ENCODE measurements at places on chromosomes 7 and 10. TPM values are rescaled to one million over a fixed set of nuclear protein-coding genes. Genes with fewer than 3 reads are reported as not detected.

DNA sequence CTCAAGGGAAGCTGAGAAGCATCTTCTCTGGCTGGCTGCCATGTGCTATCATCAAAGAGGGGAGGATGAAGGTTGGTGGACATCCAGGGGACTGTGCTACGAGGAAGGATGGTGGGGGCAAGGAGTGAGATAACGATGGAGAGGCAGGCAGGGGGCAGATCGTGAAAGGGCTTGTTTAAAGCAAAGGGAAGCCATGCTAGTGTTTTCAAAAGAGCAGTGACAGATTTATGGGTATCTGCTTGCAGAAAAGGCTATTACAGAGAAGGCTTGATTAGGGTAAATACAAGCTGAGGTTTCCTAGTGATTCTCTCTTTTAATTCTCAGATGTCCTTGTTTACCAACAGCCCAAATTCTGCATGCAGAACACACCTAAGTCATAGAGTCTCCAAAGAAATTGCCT lies 88.9 kb upstream of the MKX start:
- H3K4me1 ChIP-seq: no peaks in the 10 kb centered on the region
- H3K27ac ChIP-seq: no peak overlapping the region
- H3K4me3 ChIP-seq: no peak overlapping the region
- DNase-seq: no peak
- peaks cover 12% of the 10 kb centered on the region for H3K27me3 ChIP-seq

DNA sequence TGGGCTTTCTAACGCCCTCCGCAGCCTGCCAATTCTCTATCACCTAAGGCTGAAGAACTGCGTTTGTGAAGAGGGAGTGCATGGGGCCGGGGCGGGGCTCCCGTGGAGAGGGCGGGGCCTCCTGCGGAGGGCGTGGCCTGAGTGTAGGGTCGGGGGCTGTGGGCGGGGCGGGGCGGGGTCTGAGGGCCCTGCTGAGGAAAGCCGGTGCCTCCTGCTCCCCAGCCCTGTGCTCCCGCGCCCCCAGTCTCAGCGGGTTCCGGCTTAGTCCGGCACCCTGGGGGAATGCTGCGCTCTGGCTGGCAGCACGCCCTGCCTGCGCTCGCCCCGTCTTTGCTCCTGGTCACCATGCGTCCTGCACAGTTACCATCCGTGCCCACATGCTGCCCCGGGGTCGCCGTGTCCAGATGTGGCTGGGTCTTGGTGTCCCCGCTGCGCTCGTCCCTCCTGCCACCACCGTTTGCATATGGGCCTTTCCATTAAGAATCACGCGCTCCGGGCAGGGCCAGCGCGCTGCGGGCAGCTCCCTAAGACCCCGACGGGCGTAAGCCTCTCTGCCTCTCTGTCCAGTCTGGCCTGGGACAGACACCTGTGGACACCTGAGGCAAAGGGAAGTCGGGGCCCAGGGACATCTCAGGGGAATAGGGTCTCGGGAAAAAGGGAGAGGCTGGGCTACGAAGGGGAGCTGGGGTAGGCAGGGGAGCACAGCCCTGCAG lies 144.0 kb upstream of the RET start:
- DNase-seq: peak; percentile 55
- H3K27me3 ChIP-seq: peaks cover 20% of the 10 kb centered on the region
- no peak overlapping the region for H3K4me3 ChIP-seq
- H3K4me1 ChIP-seq: no peaks in the 10 kb centered on the region
- H3K36me3 ChIP-seq: no peaks in the 10 kb centered on the region

GRCh38 chr7:96089511-96089910 lies 232.4 kb downstream of the SLC25A13 start:
- no peaks in the 10 kb centered on the region for H3K27me3 ChIP-seq
- DNase-seq: no peak
- no peak overlapping the region for H3K4me3 ChIP-seq
- H3K4me1 ChIP-seq: peaks cover 15% of the 10 kb centered on the region
- H3K36me3 ChIP-seq: no peaks in the 10 kb centered on the region

DNA sequence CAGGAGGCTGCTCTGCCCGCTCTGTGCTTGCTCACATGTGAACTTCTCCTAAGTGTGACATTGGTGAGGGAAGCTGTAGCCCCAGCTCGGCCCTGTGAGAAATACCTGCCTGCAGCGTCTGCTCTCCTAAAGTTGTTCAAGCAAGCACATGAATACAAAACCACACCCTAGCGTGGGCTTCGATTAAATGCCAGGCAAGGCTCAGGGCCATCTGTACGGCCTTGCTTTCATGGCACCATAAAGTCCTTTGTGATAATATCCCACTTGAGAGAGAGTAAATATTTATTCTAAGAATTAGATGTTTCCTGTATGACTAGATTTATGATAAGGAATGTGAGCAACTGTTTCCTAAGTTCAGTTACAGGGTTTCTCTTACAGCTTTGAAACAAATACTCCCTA lies 262.8 kb upstream of the KLF14 start:
- peaks cover 46% of the 10 kb centered on the region for H3K4me1 ChIP-seq
- no peaks in the 10 kb centered on the region for H3K36me3 ChIP-seq
- no peak for DNase-seq

- H3K4me1 ChIP-seq: no peaks in the 10 kb centered on the region
- peak; percentile 11 for DNase-seq
These were observed 175.4 kb upstream of the RNF32 start for GRCh38 chr7:156465186-156465585.

Gene BHLHA15
- total RNA-seq: not detected

Gene SPDYE8
- total RNA-seq: not detected

- H3K4me1 ChIP-seq: peaks cover 71% of the 10 kb centered on the region
- no peaks in the 10 kb centered on the region for H3K27me3 ChIP-seq
- peak overlapping the region; percentile 81 for H3K27ac ChIP-seq
- DNase-seq: no peak
- H3K4me3 ChIP-seq: no peak overlapping the region
These were observed 128.3 kb downstream of the PRPF18 start for GRCh38 chr10:13715100-13715499.

- H3K36me3 ChIP-seq: no peaks in the 10 kb centered on the region
- DNase-seq: no peak
- H3K4me3 ChIP-seq: no peak overlapping the region
- no peaks in the 10 kb centered on the region for H3K27me3 ChIP-seq
- H3K27ac ChIP-seq: no peak overlapping the region
These were observed 64.4 kb upstream of the SFMBT2 start for GRCh38 chr10:7475046-7475911.

Gene SPDYE9
- total RNA-seq: not detected

DNA sequence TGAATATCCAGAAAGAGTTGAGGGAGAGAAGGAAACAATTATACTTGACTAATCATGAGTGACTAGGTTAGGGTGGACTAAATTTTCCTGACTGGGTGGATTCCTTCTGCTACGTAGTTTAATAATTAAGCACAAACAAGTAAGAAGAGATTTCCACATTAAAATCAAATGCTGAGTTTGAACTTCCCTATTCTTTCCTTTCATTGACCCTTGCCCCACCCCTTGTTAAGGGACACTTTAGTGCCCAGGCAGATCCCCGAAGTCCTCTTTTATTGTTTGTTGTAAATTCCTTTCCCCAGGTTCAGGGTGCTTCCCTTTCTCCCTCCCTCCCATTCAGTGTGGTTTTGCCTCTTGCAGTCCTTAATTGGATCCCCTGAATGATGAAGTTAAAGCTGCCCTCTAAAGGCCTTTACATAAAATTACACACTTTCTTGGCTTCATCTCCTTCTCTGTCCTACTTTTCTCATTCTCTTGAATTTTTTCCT lies 8.8 kb upstream of the SPAM1 start:
- H3K27me3 ChIP-seq: no peaks in the 10 kb centered on the region
- no peaks in the 10 kb centered on the region for H3K36me3 ChIP-seq
- DNase-seq: no peak
- H3K4me3 ChIP-seq: no peak overlapping the region
- H3K27ac ChIP-seq: no peak overlapping the region

DNA sequence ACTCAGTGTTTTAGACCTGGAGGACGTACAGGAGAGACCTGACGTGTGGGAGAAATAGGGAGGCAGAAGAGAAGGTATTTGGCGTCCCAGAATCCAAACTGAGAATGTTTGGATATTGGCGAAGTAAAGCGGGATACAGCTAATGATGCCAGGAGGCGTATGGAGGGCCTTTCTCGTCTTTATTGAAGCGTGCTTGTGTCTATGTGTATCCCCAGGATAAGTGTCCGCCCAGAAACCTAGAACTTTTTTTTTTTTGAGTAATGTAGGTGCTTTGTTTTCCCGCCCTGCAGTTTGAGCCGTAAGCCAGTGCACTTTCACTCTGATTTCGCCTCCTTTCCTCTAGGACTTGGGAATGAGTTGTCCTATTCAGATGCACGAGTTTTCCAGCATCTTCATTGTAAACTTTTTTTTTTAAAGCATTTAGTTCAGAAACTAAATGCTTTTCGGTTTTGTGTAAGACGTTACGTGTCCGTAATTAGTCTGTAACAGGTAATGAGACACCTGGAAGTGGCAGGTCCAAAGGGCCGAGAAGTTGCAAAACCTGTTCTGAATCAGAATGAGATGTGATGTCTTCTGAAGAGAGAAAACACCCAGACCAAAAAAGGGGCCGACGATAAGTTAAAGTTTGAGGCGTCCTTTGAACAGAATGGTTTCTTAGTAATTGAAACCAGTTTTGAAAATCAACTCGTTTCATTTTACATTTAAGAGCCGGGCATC lies 746 bp downstream of the ARL5B start:
- H3K4me1 ChIP-seq: peaks cover 12% of the 10 kb centered on the region
- DNase-seq: peak; percentile 49
- no peaks in the 10 kb centered on the region for H3K27me3 ChIP-seq
- H3K27ac ChIP-seq: peak overlapping the region; percentile 97
- H3K36me3 ChIP-seq: no peaks in the 10 kb centered on the region

DNA sequence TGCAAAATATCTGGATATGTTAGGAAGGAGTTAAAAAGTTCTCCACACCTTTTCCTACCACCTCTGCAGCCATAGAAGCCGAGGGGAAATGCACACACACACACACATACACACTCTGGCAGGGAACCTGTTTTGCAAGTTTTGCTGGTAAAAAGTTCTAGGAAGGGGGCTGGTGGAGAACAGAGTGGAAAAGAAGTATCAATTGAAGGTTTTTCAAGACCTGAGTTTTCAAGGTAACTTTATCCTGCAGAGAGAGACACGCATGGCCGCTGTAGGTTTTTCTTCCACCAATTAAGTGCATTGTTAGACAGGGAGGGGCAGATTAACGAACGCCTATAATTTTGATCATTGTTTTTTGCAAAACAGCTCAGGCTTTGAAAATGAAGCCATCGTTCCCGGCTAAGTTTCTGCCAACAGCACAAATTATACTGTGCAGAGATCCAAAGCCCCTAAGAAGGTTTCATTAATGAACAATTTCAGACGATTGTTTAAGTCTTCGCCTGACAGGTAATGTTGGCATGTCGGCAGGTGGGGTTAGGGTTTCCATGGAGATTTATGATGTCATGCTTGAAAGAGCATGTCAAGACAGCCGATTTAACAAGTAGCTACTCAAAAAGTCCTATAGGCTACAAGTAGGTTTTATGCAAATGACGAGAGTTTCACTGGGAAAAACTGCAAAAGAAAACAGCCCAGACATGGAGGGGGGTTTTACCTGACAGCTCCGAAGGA lies 29.7 kb downstream of the KIAA1217 start:
- DNase-seq: no peak
- no peaks in the 10 kb centered on the region for H3K4me1 ChIP-seq
- no peaks in the 10 kb centered on the region for H3K36me3 ChIP-seq
- no peaks in the 10 kb centered on the region for H3K27me3 ChIP-seq

GRCh38 chr7:26295015-26295414 lies 3.4 kb downstream of the SNX10 start:
- H3K27ac ChIP-seq: no peak overlapping the region
- no peaks in the 10 kb centered on the region for H3K36me3 ChIP-seq
- no peaks in the 10 kb centered on the region for H3K4me1 ChIP-seq
- H3K4me3 ChIP-seq: no peak overlapping the region

Gene NPFFR1
- not detected for total RNA-seq

Gene SEMA3C
- total RNA-seq: 421 TPM

DNA sequence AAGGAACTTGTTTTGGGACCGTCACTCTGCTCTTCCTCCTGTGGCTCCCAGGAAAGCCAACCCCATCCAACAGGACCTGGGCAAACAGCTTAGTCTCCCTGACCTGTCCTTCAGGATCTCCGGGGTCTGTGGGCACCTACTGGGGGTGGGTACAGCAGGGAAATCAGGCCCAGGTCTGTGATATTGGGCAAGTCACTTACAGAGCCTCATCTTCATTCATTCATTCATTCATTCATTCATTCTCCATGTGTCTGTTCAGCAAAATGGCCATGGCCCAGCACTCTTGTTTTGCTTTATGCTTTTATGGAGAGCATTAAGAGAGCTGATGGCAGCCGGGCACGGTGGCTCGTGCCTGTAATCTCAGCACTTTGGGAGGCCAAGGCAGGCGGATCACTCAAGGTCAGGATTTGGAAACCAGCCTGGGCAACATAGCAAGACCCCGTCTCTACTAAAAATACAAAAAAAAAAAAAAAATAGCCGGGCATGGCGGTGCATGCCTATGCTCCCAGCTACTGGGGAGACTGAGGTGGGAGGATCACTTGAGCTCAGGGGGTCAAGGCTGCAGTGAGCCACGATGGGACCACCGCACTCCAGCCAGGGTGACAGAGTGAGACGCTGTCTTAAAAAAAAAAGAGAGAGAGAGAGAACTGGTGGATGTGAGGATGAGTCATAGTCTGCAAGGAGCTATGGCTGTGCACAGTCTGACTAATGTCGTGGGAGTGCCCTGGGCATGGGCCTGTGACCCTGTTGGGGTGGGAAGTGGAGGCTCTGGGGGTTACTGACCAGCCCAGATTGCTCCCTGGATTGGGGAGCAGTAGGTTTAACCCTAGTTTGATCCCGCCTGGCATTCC lies 54.3 kb downstream of the CLIP2 start:
- H3K4me3 ChIP-seq: no peak overlapping the region
- peaks cover 7% of the 10 kb centered on the region for H3K36me3 ChIP-seq
- peak; percentile 98 for DNase-seq
- no peaks in the 10 kb centered on the region for H3K27me3 ChIP-seq
- peaks cover 11% of the 10 kb centered on the region for H3K4me1 ChIP-seq

DNA sequence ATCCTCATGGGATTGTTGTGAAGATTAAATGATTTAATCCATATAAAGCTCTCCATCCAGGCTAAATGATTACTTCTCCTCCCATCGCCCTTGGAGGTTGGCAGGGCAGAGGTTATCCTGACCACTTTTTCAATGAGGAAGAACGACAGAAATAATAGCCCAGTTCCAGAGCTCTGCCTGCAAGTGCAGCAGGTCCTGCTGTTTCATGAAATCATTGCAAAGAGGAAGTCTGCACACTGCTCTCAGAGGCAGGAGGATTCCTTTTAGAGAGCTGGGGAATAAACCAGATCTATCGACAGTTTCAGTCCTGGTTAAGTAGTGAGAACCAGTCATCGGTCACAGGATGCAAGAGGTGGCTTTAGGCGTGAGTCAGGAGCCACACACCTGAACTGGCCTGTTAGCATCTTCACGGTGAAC lies 25.0 kb upstream of the CDH23 start:
- no peaks in the 10 kb centered on the region for H3K36me3 ChIP-seq
- peaks cover 8% of the 10 kb centered on the region for H3K4me1 ChIP-seq
- peaks cover 29% of the 10 kb centered on the region for H3K27me3 ChIP-seq
- no peak for DNase-seq

Gene MRLN
- total RNA-seq: not detected

- peaks cover 7% of the 10 kb centered on the region for H3K4me1 ChIP-seq
- H3K27ac ChIP-seq: no peak overlapping the region
- no peaks in the 10 kb centered on the region for H3K27me3 ChIP-seq
- H3K36me3 ChIP-seq: no peaks in the 10 kb centered on the region
- no peak overlapping the region for H3K4me3 ChIP-seq
These were observed 118.7 kb upstream of the COL1A2 start for GRCh38 chr7:94276027-94276426.
